ENCODE measurements at places on chromosomes 7 and 10. TPM values are rescaled to one million over a fixed set of nuclear protein-coding genes. Genes with fewer than 3 reads are reported as not detected.
A peak's percentile ranks its signal among the peaks of the same experiment; 100 is the strongest.

DNA sequence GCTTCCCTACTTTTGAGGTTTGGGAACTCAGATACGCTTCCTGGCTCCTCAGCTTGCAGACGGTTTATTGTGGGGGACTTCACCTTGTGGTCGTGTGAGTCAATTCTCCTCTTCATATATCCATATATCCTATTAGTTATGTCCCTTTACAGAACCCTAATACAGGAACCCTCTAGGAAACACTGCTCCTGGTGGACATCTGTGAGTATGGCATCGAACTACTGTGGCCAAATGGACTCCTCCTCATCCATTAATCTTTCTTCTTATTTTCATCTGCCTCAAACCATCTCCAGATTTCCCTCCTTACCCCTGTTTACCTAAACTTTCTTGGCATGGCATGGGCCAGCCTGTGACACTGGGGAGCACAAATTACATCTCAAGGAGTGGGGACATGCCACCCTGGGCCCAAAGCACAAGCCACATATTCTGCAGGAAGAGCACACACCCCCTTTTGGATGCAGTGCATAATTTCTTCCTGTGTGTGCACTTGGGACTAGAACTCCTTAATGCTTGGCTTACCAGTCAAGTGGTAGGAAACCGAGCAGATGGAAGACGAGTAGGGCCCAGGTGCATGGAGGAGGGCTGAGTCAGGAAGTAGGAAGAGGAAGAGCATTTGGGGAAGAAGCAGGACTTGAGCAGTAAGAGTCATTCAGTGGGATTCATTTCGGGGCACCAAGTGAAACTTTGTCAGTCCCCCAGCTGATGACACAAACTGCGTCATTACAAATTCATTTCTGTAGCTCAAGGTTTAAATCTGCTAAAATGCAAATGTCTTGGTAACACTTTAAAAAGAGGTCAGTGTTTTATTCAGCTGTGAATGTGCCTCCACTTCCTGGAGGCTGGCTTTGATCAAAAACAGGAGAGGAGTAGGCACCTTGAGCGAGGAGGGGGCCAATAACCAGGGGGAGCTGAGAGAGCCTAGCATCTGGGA, 80.8 kb upstream of the PLXNA4 start:
- no peak for DNase-seq
- no peak overlapping the region for H3K27ac ChIP-seq
- no peaks in the 10 kb centered on the region for H3K4me1 ChIP-seq
- H3K4me3 ChIP-seq = no peak overlapping the region

DNA sequence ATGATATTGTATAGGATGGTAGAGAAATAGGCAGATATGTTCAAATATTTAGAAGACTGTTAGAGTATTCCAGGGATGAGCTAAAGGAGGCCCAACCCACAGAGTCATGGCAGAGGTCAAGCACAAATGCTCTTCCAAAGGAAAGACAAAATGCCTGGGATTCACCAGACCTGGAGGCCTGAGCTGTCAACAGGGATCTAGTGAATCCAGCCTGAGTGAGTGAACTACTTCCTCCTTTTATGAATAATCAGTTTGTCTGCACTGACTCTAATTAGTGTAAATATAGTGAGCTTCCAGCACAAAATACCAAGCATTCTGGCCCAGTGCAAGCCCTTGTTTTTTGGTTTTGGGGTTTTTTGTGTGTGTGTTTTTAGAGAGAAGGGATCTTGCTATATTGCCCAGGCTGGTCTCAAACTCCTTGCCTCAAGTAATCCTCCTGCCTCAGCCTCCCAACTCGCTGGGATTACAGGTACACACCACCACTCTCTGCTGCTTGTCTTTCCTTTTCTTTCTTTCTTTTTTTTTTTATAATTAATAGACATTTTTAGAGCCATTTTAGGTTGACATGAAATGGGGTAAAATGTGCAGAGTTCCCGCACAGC, 244.4 kb downstream of the SKIDA1 start:
- no peaks in the 10 kb centered on the region for H3K4me1 ChIP-seq
- no peaks in the 10 kb centered on the region for H3K27me3 ChIP-seq
- DNase-seq = no peak
- H3K4me3 ChIP-seq = no peak overlapping the region
- no peaks in the 10 kb centered on the region for H3K36me3 ChIP-seq
- H3K27ac ChIP-seq = no peak overlapping the region

- no peak overlapping the region for H3K4me3 ChIP-seq
- no peak overlapping the region for H3K27ac ChIP-seq
- H3K4me1 ChIP-seq = no peaks in the 10 kb centered on the region
- no peaks in the 10 kb centered on the region for H3K36me3 ChIP-seq
- no peaks in the 10 kb centered on the region for H3K27me3 ChIP-seq
- DNase-seq = no peak
Observed at GRCh38 chr10:49334964-49335363, 36.0 kb downstream of the C10orf71 start.

GRCh38 chr10:89783406-89783805, 82.0 kb downstream of the KIF20B start:
- no peak overlapping the region for H3K27ac ChIP-seq
- H3K4me3 ChIP-seq = no peak overlapping the region

DNA sequence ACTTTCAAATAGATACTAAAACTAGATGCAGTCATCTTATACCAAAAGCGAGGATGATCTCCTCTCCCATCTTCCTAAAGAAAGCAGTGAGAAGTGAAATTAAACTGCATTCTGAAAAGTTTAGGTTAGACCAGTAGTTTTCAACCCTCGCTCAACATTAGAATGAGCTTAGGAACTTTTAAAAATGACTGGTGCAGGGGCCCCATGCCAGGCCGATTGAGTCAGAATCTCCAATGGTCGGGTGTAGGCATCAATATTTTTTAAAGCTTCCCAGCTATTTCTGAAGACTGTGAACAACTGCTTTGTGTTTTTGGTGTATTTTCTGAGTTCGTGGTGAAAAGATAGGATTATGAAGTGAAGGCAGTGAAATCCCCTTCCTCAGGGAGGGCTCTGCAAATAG, 146.0 kb downstream of the VTI1A start:
- H3K27me3 ChIP-seq = no peaks in the 10 kb centered on the region
- no peak overlapping the region for H3K27ac ChIP-seq
- no peaks in the 10 kb centered on the region for H3K36me3 ChIP-seq

DNA sequence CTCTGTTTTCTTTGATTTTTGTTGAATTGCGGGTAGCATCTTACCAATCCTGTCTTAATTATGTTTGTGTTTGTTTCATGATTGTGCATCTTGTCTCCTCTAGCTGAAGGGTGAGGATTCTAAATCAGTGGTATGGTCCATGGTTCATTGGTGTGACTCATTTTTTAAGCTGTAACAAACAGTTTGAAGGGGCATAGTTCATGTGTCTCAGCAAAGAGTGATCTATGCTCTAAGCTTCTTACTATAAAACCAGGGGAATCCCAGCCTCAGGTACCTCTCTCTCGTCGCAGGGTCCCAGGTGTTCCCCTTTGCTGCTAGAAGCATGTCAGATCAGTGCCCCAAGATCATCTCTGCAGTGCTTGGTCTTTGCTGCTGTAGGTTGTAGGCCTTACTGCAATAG, 100.1 kb downstream of the OTUD1 start:
- H3K4me3 ChIP-seq = no peak overlapping the region
- no peaks in the 10 kb centered on the region for H3K4me1 ChIP-seq
- no peak overlapping the region for H3K27ac ChIP-seq

GRCh38 chr10:69459101-69459790, 8.0 kb downstream of the TSPAN15 start:
- no peak overlapping the region for H3K27ac ChIP-seq
- no peak overlapping the region for H3K4me3 ChIP-seq
- no peaks in the 10 kb centered on the region for H3K27me3 ChIP-seq
- no peaks in the 10 kb centered on the region for H3K4me1 ChIP-seq

DNA sequence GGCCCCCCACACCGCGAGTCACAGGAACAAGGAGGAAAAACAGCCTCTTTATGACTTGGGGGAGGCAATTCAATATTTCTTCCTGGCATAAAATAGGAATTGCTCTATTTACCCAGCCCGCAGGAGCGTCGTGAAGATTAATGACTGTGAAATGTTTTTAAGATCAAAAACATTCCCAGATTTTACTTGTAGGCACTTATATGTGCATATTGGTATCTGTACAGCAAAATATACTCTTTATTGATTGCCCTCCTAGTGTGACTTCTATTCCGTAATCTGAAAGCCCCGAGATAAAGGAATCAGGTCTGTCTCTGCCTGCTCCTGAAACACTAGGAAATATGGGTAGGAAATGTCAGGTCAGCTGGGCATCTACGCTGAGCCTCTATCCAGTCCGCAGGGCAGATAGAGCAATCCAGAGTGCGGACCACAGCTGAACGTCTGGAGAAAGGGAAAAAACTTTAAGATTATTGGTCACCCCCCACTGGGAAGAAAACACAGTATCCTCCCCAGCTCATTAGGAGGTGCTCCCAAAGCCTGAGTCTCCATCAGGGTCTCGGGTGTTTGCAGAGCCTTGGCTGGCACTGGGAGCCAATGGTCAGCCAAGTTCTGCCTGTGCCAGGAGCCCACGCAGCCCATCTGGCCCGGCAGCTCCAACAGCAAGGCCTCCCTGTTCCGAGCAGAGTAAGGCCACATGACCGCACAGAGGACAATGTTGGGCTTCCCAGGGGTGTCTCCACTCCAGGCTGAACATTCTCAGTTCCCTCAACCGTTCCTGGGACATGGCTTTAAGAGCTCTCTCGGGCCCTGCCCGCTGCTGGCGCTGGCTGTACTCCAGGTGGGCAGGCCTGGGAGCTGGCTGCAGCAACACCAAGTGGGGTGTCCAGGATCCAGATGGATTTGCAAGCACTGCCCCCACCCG, 7.7 kb downstream of the CTBP2 start:
- H3K4me1 ChIP-seq = peaks cover 18% of the 10 kb centered on the region
- H3K27ac ChIP-seq = peak overlapping the region; percentile 33
- no peaks in the 10 kb centered on the region for H3K27me3 ChIP-seq
- H3K4me3 ChIP-seq = no peak overlapping the region

- H3K4me3 ChIP-seq = no peak overlapping the region
- H3K4me1 ChIP-seq = no peaks in the 10 kb centered on the region
- no peak for DNase-seq
- H3K36me3 ChIP-seq = no peaks in the 10 kb centered on the region
- H3K27ac ChIP-seq = no peak overlapping the region
Observed at GRCh38 chr7:88226886-88227516, 7.2 kb upstream of the SRI start.

DNA sequence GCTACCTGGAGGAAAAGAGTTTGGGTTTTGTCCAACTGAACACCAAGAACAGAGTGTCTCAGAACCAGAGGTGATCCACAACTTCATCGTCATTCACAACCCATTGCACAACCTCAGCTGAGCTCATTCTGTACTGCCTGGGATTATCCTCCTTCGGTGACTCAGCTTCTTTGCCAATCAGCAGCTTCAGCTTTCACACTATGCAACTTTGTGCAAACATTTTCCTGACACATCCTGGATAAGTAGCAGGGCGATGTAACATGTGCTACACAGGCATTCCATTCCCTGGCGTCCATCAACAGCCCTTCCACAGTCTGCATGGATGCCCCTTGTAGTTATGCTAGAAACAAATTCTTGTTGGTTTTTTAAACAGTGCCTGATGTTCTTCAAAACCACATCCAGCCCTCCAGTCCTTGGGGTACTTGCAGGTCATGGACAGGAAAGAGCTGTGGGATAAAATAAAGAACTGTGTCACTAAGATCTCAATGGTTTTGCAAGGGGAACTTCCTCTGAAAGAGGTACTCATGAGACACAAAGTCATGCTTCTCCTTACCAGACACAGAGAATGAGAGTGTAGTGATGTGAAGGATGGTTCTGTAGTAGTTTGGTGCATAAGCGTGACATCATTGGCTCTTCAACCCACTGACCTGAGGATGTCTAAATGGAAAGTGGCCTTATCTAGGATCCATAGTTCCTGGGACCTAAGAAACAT, 478.5 kb downstream of the KIF20B start:
- DNase-seq = no peak
- no peaks in the 10 kb centered on the region for H3K27me3 ChIP-seq
- no peak overlapping the region for H3K4me3 ChIP-seq
- no peaks in the 10 kb centered on the region for H3K4me1 ChIP-seq

The TFEC gene
- 7.4 TPM for total RNA-seq

The LRRD1 gene
- not detected for total RNA-seq

The AGAP6 gene
- total RNA-seq = 20.4 TPM

The IQUB gene
- total RNA-seq = 0.39 TPM
